ACHN (cell line): ENCODE measurements at places on chromosomes 4 and X.

GRCh38 chr4:83369831-83370639, 35.4 kb upstream of the HPSE start:
- DNase-seq = no peak

- DNase-seq = no peak
Measured at GRCh38 chr4:37873386-37873785, 17.5 kb upstream of the TBC1D1 start.

DNA sequence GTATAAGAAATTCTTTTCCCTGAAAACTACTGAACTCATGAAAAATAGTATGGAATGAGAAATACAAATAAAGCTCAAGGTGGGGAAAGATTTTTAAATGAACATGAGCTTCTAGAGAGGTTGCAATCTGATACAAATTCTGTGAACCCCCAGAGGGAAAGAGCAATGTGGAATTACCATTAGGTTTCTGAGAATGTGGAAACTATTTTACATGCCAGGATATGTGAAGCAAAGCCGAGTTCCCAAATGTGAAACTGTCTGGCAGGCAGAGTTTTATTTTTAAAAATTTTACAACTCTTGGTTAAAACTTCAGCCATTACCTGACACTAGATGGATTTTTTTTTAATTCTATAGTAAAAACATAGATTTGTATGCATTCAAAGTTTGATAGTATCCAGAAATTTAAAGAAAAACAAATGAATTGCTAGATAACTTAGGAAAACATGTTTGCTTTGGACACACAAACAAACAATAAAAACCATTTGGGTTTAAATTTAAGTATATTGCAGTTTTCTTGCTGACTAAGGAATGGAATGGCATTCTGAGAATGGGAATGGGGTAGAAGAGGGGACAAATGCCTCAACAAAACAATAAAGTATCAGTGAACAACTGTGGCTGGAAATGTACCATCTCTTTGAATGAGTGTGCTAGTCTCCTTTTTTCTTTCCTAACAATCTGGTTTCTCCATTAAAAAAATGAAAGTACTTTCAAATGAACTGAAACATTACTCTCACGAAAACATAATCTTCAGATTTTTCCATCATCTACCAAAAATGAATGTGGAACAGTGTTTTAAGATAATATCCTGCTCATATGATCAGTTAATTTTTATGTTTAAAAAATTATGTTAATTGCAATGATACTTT, 99.6 kb downstream of the PCDH18 start:
- DNase-seq = no peak

DNA sequence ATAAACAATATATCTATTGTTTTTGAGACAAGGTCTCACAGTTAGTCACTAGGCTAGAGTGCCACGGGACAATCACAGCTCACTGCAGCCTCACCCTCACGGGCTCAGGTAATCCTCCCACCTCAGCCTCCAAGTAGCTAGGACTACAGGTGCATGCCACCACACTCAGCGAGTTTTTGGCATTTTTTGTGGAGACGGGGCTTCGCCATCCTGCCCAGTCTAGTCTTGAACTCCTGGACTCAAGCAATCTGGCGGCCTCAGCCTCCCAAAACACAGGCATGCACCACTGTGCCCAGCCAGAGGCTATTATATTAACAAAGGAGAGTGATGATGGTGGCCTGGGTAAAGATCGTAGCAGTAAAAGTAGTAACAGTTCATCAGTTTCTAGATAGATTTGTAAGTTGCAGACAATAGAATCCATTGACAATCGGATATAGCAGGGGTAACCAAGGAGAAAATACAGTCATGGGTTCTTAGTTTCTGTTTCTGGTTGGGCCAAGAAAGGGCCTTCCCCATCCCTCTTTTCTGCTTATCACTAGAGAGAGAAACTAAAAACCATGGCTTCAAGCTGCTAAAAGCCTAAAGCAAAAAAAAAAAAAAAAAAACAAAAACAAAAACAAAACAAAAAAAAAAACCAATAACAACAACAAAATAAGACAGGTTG, 60.6 kb downstream of the ANXA10 start:
- no peak for DNase-seq

- peak; percentile 82 for DNase-seq
Measured at GRCh38 chr4:149409146-149409545, 406.5 kb downstream of the IQCM start.

DNA sequence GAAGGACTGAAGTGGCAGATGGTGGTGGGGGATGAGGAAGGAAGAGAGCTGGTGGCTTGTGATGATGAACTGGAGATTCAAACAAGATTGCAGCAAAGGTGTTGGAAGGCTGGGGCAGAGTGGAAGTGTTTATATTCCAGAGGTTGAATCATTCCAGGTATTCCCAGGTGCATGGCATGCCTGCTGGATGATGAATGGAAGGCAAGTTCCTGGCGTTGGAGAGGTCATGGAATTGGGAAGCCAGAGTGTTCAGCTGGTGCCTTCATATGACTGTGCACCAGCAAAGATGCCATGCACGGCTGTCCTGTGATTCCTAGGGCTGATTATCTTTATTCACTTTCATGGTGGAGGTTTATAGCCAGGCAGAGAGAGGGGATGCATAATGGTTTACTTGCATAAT, 135.8 kb upstream of the PUDP start:
- no peak for DNase-seq

DNA sequence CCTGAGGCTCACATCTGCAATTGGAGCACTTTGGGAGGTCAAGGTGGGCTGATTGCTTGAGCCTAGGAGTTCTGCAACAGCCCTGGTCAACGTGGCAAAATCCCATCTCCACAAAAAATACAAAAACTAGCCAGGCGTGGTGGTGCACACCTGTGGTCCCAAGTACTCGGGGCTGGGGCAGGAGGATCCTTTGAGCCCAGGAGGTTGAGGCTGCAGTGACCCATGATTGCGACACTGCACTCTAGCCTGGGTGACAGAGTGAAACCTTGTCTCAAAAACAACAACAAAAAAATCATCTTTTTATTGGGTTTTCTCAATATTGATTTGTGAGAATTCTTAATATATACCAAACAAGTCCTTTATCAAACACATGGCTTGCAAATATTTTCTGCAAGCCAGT, 64.9 kb downstream of the ANKRD17 start:
- DNase-seq = no peak

GRCh38 chr4:128552586-128552907, 257.0 kb upstream of the JADE1 start:
- DNase-seq = no peak

GRCh38 chr4:144288011-144288903, 147.7 kb upstream of the GYPA start:
- DNase-seq = no peak

DNA sequence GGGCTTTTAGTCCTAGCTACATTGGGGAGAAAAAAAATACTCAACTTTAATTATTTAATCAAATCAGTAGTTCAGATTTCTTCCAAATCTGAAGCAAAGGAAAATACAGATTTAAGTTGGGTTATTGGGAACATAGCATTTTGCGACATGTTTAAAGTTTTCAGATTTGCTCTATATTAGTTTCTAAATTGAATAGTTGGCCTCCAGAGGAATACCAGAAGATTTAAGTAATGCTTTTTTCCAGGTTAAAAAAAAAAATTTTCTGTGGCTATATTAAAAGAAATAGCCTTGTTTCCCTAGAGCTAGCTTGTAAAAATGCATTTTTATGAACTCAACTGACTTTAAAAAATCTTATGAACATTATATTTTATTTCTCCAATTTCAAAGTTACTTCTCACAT, 115.9 kb downstream of the DDX53 start:
- DNase-seq = no peak

DNA sequence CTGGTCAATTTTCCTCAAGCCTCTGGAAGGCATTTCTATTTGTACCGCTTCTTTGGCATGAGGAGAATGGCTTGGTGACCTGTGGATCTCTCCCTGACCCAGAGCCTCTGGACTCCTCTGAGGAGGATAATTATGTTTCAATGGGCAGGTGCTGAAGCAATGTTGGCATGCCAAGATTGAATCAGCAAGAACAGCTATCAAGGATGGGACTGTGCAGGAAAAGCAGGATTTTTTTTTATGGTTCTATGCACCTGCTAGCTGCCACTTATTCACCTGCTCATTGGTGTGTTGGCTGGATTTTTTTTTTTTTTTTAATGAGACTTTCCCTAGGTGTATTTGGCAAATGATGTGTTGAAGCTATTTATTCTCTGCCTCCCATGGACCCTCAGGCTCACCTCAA, 821.2 kb downstream of the RPA4 start:
- DNase-seq = no peak

- DNase-seq = no peak
Measured at GRCh38 chrX:154542723-154543424, 3.8 kb downstream of the G6PD start.

DNA sequence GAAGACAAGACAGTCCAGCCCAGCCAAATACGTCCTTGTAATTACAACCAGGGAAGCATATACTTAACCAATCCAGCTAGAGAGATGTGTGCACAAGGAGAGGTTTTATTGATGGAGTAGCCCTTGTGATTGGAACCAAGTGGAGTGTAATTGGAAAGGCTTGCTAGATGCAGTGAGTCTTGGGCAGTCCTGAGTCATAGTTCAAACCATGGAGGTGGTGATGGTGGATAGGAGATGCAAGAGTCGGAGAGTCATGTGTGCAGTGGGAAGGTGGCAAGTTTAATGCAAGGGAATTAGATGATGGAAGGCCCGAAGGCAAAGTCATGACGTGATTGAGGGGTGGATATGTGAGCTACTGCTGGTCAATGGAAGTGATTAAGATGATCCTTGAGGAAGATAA, 63.7 kb downstream of the PHEX start:
- no peak for DNase-seq

DNA sequence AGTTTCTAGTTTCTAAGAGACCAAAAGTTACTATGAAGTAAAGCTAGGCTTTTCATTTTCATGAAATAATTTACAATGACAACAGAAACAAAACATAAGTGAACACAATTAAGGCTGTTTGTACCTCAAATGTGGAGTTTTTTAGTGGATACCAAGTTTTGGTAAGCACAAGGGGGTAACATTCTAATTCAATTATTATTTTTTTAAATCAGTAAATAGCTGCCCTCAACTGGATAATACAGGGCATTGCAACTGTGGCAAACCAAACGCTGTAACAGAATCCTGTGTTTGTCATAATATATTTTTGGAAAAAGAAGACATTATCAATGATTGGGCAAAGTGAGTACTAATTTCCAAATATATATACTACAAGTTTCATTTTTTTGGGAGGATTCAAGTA, 150.3 kb downstream of the FBXW7 start:
- DNase-seq = peak; percentile 14

DNA sequence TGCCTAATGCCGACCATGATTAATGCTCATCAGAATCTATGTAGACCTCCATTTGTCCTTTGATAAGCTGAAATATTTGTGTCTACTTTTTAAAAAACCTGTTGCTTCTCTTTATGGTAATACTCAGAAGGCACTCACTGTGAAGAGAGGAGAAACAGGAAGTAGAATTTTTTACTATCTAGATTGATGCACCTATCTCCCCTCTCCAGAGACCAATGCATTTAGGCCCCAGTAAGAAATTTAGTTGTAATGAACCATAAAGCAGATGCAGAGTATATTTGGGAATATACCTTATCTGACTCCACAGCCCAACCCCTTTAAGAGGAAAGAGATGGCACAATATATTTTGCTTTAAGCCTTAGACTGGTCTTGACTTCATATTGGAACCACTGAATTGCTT, 11.1 kb downstream of the TBL1X start:
- no peak for DNase-seq

DNA sequence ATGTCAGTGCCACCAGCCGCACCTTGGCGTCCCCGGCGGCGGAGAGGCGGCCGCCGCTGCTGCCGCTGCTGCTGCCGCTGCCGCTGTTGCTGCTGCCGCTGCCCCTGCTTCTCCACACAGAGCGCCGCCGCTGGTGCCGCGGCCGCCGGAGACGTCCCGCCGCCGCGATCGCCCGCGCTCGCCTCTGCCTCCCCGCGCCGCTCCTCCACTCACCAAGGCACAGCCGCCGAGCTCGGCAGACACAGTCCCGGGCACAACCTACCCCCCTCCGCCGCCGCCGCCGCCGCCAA, at the start of gene PPP3CA:
TSS of gene PPP3CA (minus strand) at position 260 of the 290 bp plus-strand sequence.
- DNase-seq = no peak

DNA sequence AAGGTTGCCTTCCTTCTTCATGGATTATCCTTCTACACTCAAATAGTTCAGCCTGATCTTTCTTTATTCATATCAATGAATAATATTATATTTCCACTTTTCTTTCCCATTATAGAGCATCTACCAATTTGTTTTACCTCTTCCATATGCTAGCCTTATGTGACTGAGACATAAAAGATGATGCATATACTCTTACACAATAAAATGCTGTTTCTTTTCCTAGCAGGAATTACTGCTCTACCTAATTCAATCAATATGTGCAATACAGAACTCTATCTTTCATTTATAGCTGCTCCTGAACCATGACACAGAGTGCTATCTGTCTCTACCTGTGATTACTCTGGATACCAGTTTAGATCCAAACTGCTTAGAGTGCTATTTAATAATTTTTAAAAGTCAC, 2334.0 kb downstream of the PCDH7 start:
- no peak for DNase-seq

DNA sequence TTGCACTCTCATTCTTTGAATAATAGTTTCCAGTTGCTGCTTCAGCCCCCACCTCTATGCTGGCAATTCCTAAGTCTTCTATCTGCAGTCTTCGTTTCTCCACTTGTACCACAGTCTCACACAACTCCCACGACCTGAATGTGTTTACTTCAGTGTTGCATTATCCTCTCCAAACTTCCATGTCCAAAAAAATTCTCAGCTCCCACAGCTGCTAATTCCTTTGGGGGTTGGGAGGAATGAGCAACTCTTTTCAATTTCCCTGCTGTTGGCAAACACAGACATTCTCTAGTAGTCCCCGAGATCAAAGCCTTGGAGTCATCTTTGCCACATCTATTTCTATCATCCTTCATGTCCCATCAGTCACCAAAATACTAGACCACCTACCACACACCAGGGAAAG, 14.4 kb upstream of the CDS1 start:
- no peak for DNase-seq

GRCh38 chr4:6854098-6854744, 55.4 kb upstream of the TBC1D14 start:
- no peak for DNase-seq

DNA sequence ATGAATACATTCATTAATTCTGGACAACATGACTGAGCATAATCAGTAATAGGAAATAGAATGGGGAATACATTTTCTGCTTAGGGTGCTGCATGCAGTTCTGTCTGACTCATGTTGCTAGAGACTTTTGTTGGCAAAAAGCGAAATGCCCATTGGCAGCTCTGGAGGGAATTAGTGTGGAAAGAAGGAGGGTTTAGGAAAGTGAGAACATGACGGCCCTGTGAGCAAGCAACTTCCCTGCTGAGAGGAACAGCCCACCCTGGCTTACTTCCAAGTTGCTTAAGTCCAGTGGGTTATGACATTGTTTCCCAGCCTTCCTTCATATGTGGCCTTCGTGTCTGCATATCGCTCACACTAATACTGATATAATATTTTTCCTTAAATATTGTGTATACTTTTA, 13.8 kb downstream of the MAD2L1 start:
- peak; percentile 28 for DNase-seq

- DNase-seq = no peak
Measured at GRCh38 chr4:52568351-52568750, 90.8 kb downstream of the USP46 start.
